ENCODE measurements at places on chromosomes 3 and 15. TPM values are rescaled to one million over a fixed set of nuclear protein-coding genes. Genes with fewer than 3 reads are reported as not detected.
A peak's percentile ranks its signal among the peaks of the same experiment; 100 is the strongest.

CCR8 gene
- polyA plus RNA-seq: not detected

STOML1 gene
- polyA plus RNA-seq: 9.8 TPM

ZPLD1 gene
- not detected for polyA plus RNA-seq

FBXO40 gene
- not detected for polyA plus RNA-seq

GRCh38 chr3:63251499-63251898 is 26.6 kb upstream of the SYNPR start:
- DNase-seq: no peak

GRCh38 chr3:124227150-124227630 is 235.3 kb upstream of the ROPN1 start:
- peak; percentile 51 for DNase-seq

DNA sequence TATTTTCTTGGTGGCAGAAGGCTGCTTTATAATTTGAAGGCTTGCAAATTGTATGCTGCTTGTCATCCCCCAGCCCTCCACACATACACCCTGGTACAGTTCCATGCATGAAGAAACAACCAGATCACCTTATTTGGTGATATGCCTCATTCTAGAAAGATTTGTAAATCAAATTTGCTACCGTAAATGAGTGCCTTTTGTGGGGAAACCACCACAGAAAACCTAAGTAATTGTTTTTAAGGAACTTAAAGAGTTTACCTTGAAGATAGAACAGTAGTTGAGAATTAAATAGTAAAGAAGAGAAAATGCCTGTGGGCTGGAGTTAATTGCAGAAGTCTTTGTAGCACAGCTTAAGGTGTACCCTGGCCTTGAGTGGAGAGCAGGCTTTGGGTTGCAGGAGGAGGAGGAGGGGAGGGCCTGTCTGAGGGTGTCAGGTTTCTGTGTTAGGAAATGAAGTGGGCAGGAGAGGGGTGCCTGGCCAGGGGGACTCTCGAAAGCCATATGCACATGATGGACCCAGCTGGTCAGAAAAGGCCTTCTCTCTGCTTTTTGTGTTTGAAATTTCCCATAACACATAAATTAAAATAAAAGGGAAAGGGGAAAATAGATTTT is 6.9 kb downstream of the NIPA2 start:
- peak; percentile 26 for DNase-seq

- DNase-seq: peak; percentile 82
These were observed 399 bp downstream of the MYO9A start for GRCh38 chr15:72117486-72118016.

- DNase-seq: peak; percentile 86
These were observed 6.1 kb upstream of the CMTM6 start for GRCh38 chr3:32508711-32509110.
